ENCODE measurements at places on chromosomes 4 and X.

GRCh38 chr4:22466581-22466980 is 49.3 kb downstream of the ADGRA3 start:
- no peak for DNase-seq

DNA sequence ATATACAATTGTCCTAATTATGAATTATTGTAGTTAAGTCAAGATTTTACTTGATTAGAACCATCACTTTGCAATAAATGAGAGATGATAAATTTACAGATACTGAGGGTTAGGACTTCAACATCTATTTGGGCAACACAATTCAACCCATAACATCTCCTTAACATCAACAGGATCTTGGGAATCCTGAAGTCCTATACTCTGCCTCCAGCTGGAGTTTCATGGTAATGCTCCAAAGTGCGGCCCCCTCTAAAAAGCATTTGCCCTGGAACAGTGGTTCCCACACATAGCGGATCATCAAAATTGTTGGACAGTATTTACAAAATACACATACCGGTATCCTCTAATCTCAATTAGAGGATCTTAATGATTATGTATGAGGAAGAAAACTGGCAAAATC is 618.6 kb downstream of the CENPC start:
- no peak for DNase-seq

- DNase-seq: no peak
Observed at GRCh38 chr4:173398779-173399415, at the start of gene SCRG1. TSS of gene SCRG1 (minus strand) at chr4:173399116. CDS start at chr4:173391414, 7,702 bp downstream.

DNA sequence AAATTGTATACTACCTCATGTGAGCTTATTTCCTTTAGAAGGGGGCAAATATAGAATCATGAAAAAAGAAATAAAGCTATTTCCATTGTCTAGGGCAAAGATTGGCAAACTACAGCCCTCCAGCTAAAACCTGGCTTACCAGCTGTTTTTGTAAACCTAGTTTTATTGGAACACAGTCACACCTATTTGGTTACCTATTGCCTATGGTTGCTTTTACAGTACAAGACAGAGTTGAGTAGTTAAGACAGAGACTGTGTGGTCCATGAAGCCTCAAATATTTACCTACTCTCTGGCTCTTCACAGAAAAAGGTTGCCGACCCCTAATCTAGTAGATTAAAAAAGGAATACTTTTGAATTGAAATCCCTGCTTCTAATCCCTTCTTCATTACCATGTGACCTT is 88.8 kb upstream of the ENPP6 start:
- DNase-seq: no peak

GRCh38 chr4:180009316-180009715 is 2233.9 kb upstream of the TENM3 start:
- no peak for DNase-seq

- DNase-seq: no peak
Observed at GRCh38 chr4:8542776-8543525, 37.2 kb upstream of the GPR78 start.

- DNase-seq: no peak
Observed at GRCh38 chr4:182179751-182180150, 63.5 kb upstream of the TENM3 start.

- no peak for DNase-seq
Observed at GRCh38 chr4:153745651-153746050, 14.2 kb downstream of the RNF175 start.

GRCh38 chr4:89658701-89659024 is 178.3 kb downstream of the SNCA start:
- DNase-seq: no peak

- no peak for DNase-seq
Observed at GRCh38 chr4:76857074-76857409, 40.9 kb downstream of the SOWAHB start.

DNA sequence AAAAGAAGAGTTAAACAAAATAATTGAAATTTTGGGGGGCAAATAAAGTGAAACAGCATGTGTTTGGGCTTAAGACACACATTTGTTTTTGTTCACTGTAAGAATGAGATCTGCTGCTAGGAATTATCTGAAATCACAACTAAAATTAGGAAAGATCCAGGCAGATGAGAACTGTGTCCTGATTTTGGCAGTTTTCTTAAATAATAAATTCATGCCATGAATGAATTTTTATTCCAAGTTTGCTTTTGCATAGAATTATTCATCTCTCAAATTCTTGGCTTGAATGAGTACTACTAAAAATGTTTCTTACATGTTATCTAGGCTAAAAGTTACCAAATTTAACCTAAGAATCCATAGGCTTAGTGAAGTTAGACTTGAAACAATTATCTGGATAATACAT is 321.7 kb downstream of the ANK2 start:
- no peak for DNase-seq

DNA sequence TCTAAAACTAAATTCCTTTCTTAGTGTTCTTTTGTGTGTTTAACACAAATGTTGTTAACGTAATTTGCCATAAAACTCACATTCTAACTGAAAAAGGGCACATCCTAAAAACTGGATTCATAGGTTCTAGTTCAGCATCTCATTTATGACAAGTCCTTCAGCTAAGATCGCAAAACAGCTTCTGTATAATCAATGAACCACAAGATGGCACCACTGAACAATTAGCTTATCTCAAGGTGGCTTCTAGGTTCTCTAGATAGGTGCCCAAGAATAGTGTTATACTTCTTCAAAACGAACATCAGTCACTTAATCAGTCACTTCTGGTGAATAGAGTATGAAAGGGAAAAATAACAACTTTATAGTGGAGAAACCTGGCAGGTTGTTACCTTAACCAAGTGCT is 54.3 kb downstream of the NRK start:
- DNase-seq: no peak

- no peak for DNase-seq
Observed at GRCh38 chrX:46838974-46839480, 2.2 kb downstream of the RP2 start.

DNA sequence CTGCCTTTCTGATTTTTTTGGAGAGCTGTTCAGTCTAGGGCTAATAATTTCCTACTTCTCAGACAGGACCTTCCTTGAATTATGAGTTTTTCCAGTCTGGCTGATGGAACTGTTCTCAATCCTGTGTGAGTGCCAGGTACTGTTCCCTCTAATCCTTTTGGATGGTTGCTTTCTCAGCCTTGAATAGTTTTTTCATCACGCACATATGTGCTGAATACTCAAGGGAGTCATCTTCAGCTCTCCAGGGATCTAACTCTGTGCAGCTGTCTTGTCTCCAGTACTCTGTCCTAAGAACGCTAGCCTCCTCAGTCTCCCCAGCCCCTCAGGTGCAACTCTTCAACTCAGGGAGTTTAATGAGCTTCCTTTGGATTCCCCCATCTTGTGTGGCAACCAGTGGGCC is 93.2 kb downstream of the GASK1B start:
- DNase-seq: no peak

GRCh38 chrX:50839730-50840129 is 25.7 kb upstream of the SHROOM4 start:
- no peak for DNase-seq

DNA sequence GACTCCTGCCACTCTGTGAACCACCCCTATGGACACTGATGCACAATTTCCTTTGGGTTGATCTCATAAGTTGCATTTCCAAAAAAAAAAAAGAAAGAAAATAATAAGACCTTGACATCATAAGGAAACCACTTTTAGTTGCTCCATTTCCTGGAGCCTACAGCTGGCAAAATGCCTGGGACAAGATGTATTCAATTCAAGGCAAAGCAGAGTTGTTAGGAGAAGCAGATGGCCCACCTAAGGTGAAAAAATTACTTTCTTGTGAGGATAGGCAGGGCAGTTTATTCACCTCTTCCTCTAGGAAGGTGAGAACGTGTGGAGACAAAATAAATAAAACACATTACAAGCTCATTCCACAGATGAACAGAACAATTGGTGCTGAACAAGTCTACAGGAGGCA is 14.1 kb upstream of the SCRG1 start:
- DNase-seq: no peak

- no peak for DNase-seq
Observed at GRCh38 chr4:8607603-8608481, 15.3 kb downstream of the CPZ start.

DNA sequence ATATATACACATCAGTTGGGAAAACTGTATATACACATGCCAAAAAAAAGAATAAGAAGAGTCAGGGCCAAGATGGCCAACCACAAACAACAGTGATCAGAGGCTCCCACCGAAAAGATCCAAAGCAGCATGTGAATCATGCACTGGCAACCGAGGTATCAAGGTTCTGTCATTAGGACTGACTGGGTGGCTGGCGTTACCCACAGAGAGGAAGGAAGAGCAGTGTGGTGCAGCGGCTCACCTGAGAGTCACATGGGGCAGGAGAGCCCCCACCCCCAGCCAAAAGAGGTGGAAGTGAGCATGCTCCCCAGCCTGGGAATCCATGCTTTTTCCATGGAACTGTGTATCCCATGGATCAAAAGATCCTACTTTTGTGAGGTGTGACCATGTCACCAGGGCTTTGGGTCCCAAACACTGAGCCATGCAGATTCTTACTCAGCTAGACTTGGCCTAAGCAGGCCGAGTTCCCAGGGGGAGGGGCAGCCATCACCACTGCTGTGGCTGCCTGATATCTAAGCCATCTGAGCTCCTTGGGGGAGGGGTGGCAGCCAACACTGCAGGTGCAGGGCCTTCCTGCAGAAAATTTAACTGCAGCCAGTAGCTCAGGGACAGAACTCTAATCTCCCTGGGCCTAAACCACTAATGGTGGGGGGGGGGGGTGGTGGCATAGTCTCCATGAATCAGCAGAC is 52.8 kb downstream of the P2RY10 start:
- no peak for DNase-seq

DNA sequence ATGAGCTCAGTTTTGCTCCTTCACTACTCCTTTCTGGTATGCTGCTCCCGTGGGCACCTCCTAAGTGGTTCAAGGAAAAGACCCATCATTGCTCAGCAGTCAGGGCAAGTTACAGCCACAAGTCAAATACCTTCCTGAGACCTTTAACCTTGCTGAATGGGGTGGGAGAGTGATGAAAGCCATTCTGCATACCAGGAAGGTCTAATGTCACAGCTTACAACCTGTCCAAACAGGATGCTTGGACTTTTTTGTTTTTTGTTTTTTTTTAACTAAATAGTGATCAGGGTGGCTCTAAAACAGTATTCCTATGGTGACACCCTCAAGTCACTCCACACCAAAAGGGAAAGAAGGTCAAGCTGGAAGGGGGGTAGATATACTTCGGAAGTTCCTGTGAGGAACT is 93.1 kb downstream of the GPC3 start:
- DNase-seq: no peak

- DNase-seq: no peak
Observed at GRCh38 chr4:61128682-61129081, 71.4 kb upstream of the ADGRL3 start.

Data from cerebellar nuclear complex (tissue), 1 donor.